ENCODE measurements at places on chromosomes 2 and 18.

DNA sequence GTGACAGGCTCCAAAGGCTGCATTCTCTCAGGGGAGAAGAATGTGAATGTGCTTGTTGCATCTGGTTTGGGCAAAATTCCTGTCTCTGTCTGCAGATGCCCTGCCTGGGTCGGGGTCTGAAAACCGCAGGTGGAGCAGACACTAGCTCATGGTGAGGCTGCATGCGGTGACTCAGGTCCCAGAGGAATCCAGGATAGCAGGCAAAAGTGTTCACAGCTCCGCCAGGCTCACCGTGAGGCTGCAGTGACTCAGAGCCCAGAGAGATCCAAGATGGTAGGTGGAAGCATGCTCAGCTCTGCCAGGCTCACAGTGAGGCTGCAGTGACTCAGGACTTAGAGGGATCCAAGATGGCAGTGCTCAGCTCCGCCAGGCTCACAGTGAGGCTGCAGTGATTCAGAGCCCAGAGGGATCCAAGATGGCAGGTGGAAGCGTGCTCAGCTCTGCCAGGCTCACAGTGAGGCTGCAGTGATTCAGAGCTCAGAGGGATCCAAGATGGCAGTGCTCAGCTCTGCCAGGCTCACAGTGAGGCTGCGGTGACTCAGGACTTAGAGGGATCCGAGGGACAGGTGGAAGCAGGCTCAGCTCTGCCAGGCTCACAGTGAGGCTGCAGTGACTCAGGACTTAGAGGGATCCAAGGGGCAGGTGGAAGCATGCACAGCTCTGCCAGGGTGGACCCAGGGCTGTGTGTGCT lies 200.5 kb downstream of the ACKR3 start:
- no peak for DNase-seq

- DNase-seq = no peak
Measured at GRCh38 chr2:129902731-129903585, 76.5 kb upstream of the RAB6C start.

GRCh38 chr2:146821836-146822316 lies 1023.0 kb upstream of the ACVR2A start:
- DNase-seq = no peak

GRCh38 chr2:223368481-223368880 lies 233.7 kb downstream of the SCG2 start:
- DNase-seq = no peak

- DNase-seq = no peak
Measured at GRCh38 chr2:627340-627709, 49.9 kb downstream of the TMEM18 start.

- DNase-seq = peak; percentile 58
Measured at GRCh38 chr2:153163055-153163454, 315.5 kb downstream of the RPRM start.

- no peak for DNase-seq
Measured at GRCh38 chr2:85266146-85267041, 61.4 kb downstream of the TGOLN2 start.

- DNase-seq = no peak
Measured at GRCh38 chr2:38423763-38424162, 46.7 kb upstream of the ATL2 start.

- DNase-seq = no peak
Measured at GRCh38 chr2:66080127-66080526, 354.8 kb upstream of the MEIS1 start.

- no peak for DNase-seq
Measured at GRCh38 chr18:10928011-10928771, 221.2 kb downstream of the PIEZO2 start.
